ENCODE measurements at places on chromosomes 1 and 21.
A peak's percentile ranks its signal among the peaks of the same experiment; 100 is the strongest.

GRCh38 chr1:155466996-155467395 lies 95.6 kb downstream of the ASH1L start:
- DNase-seq = peak; percentile 60

DNA sequence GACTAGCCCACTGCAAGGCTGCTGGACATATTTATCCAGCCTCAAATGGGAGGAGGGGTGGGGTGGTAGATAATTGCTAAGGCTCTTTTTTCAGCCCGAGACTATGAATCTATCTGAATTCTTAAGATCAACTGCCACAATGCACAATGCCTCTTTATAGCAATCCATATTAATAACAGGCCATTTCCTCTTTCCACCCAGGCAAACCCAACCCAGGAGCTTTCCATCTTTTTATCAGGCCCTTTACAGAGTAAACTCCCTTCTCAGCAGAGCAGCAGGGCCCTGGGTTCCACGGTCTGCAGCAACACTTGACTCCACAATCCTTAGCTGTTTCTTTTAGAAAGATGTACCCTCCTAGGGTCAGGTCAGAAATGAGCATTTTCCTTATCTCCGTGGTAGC lies 806 bp downstream of the DDOST start:
- DNase-seq = no peak

DNA sequence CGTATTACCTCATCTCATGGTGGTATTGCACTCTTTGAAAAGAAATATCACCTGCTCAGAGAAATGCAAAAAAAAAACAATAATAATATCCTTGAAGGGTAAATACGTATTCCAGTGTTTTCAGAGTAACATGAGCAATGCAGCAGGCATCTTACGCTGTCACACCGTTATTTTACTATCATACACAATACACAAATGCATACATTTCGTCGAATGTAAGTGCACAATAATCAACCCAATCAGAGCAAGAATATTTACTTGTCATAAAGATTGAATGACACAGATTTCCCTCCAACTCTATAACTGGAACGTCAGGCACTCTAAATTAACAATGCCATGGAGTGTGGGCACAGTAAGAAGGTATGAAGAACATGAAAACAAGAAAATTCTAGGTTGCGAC lies 1050.1 kb downstream of the PLA2G4A start:
- no peak for DNase-seq

GRCh38 chr1:229208481-229208880 lies 62.4 kb upstream of the RAB4A start:
- peak; percentile 42 for DNase-seq

- no peak for DNase-seq
These were observed 8.9 kb downstream of the CD1D start for GRCh38 chr1:158189624-158190023.

DNA sequence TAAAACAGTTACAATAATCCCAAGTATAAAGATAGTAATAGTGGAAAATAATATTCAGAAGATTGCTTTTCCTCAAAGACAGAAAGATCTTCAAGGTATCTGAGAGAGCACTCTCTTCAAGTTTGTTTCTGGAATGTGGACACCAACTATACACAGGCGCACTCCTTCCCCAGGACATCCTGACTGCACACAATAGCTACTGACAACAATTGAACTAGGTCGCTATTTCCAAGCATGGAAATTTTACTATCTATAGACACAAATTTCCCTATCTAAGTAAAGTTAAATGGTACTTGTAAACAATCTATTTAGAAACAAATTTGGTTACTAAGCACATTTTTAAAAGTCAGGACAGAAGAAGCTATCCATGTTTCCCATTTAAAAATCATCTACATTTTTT lies 19.1 kb downstream of the ARHGAP29 start:
- DNase-seq = no peak

DNA sequence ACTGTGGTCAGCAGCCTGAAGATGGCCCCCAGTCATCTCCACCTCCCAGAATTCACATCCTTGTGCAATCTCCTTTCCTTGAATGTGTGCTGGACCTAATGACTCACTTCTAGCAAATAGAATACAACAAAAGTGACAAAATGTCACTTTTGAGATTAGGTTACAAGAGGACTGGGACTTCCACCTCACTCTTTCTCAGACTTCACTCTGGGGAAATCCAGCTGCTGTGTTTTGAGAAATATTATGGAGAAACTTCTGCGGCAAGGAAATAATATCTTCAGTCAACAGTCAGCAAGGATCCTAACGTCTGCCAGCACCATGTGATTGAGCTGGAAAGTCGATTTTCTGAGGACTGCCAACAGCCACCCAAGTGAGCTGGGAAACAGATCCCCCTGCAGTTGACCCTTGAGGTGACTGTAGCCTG lies 70.5 kb upstream of the GADD45A start:
- DNase-seq = peak; percentile 57

GRCh38 chr1:226373376-226373775 lies 34.5 kb downstream of the PARP1 start:
- no peak for DNase-seq
